Activated naive CD4-positive, alpha-beta T cell treated with anti-CD3 and anti-CD28 coated beads for 36 hours (primary cell): ENCODE measurements at places on chromosomes 12 and 14. TPM values are rescaled to one million over a fixed set of nuclear protein-coding genes. Genes with fewer than 3 reads are reported as not detected.

CRIP2 gene
- total RNA-seq: not detected

DCN gene
- not detected for total RNA-seq

GLT1D1 gene
- total RNA-seq: not detected

NDRG2 gene
- 8.8 TPM for total RNA-seq

DNA sequence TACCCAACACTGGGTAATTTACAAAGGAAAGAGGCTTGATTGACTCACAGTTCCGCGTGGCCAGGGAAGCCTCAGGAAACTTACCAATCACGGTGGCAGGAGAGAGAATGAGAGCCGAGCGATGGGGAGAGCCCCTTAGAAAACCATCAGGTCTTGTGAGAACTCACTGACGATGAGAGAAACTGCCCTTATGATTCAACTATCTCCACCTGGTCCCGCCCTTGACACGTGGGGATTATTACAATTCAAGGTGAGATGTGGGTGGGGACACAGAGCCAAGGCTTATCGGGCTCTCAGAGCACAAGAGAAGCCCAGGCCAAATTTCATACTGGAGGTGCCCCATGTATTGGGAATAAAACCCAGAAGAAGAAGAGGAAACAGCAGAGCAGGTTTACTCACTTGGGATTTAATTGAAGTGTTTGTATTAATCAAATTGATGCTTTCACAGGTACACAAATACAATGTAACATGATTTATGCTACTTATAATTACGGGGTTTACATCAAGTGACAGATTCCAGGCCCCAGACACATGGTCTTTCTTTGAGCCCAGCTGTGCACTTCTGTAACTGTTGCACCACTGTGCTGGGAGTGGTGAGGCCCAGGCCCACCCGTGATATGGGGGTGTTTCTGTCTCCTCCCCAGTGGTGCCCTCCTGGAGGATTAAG, 8.2 kb upstream of the CCDC85C start:
- DNase-seq: peak; percentile 29

DNA sequence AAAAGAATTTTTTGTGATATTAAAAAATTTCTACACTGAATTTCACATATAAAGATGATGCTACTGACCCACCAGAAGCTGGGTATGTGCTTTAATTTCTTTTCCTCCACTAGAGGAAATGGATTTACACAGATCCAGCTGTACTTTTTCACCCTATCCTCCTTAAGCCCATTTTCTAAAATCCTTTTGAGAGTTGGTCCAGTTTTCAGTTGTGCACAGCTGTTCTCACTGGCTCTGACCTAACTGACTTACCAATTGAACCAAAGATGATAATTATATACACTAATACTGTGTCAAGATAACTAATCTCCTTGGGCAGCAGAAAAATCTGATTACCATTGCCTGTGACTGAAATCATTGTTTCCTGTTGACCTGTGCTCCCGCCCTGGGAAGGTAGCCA, 108.5 kb downstream of the ZFC3H1 start:
- no peak for DNase-seq

GRCh38 chr12:663293-663871, at the start of gene NINJ2:
TSS of gene NINJ2 (minus strand) at chr12:663445. CDS start at chr12:663360, 85 bp downstream.
- peak; percentile 23 for DNase-seq

DNA sequence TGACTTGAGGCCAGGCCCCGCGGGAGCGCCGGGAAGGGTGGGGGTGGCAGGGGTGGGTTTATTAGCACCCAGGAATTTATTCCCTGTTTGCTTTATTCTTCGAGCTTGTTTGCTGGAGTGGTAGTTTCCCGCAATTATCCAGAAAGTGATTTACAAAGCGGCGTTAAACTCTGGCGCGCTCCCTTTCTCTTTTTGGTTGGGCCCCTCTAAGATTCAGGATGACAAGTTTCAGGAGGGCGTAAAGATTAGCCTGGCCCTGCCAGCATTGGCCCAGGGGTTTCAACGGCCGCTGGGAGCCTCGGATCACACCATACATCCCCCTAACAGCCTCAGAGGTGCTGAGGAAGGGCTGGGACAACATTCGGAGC, 444 bp upstream of the NKX2-8 start:
- DNase-seq: no peak

MYH7 gene
- not detected for total RNA-seq

- no peak for DNase-seq
These were observed 6.4 kb downstream of the LUM start for GRCh38 chr12:91104812-91105466.
